ENCODE measurements at places on chromosomes 11 and 22.

GRCh38 chr22:30460147-30460546 is 11.7 kb downstream of the SEC14L3 start:
- peak; percentile 70 for DNase-seq

DNA sequence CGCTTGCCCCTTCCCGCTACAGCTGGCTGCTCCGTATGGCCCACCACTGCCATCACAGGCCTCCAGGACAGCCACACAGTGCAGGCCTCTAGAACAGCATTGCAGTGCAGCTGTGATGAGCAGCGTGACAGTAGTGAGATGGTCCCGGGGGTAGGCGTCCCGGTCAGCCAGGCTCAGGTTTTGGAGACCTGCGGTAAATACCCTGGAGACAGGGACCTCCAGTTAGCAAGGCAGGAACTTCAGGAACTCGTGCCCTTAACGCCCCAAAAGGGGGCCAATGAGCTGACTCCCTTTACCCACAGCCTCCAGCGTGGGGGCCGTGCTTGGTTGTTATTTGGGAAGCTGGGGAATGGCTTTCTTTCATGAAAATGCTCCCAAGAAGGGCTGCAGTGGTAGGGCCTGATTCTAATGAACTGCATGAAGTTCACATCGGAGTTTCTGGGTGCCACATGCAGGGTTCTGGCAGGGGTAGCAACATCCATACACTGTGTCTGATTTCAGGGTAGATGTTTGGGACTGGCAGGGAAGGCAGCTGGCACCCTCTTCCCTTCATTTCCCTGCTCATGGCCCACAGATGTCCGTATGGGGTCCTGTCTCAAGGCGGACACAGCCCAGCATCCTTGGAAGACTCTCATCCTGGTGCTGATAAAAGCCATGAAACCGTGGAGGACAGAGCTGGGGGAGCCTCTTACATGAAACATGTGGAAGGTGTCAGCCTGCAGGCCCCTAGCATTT is 440.5 kb downstream of the TBC1D22A start:
- DNase-seq: no peak

GRCh38 chr11:68164437-68164836 is 43.2 kb upstream of the CHKA start:
- no peak for DNase-seq

GRCh38 chr11:33931067-33931466 is 39.2 kb upstream of the LMO2 start:
- DNase-seq: no peak

- DNase-seq: no peak
Measured at GRCh38 chr22:28599693-28600092, 79.9 kb downstream of the TTC28 start.

DNA sequence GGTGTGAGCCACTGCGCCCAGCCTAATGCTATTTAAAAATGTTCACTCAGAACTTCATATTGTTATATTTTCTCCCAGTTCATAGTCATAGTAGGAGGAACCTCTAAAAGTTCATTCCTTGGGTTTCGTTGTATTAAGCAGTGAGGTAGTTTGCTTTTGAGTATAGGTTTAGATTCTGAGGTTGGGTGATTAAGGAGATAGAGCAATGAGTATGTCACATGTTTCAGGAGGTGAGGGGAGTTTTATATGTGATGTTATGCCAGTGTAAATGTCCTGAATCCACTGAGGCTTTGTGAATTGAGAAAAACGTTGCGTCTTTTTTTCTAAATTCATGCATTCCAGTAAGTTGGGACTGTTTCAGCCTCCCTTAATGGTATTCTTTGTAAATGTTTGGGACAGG is 4.2 kb downstream of the UBE2L3 start:
- DNase-seq: no peak

GRCh38 chr22:24440718-24441405 is 13.5 kb downstream of the ADORA2A start:
- DNase-seq: no peak

- DNase-seq: no peak
Measured at GRCh38 chr22:41505511-41506220, 36.7 kb downstream of the ACO2 start.

- no peak for DNase-seq
Measured at GRCh38 chr22:39214383-39215069, 30.3 kb downstream of the PDGFB start.

GRCh38 chr11:78386215-78386941 is 31.2 kb downstream of the GAB2 start:
- DNase-seq: no peak
